ENCODE measurements at places on chromosomes 5 and 9.
A peak's percentile ranks its signal among the peaks of the same experiment; 100 is the strongest.

DNA sequence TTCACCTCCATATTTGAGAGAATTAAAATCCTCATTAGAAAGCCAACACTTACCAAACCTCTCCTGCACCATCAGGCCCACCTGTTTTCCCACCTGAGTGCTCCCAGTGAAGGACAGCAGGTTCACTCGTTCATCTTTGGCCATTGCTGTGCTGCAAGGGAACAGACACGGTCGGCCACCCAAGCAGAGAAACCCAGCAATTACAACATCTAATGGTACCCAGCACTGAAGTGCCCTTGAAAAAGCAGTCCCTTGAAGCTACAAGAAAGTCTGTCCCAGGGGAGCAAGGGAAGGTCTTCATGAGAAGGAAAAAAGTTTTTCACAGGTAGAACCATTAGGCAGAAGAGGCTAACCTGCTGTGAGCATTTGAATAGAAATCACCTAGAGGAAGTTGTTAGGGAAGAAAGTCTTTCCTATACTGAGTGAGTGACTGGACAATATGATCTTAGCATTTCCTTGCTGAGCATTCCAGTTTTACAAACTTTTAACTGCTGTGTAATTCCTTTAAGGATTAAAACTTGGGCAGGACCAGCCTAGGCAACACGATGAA lies 26.7 kb downstream of the ALDH7A1 start:
- no peak for DNase-seq

DNA sequence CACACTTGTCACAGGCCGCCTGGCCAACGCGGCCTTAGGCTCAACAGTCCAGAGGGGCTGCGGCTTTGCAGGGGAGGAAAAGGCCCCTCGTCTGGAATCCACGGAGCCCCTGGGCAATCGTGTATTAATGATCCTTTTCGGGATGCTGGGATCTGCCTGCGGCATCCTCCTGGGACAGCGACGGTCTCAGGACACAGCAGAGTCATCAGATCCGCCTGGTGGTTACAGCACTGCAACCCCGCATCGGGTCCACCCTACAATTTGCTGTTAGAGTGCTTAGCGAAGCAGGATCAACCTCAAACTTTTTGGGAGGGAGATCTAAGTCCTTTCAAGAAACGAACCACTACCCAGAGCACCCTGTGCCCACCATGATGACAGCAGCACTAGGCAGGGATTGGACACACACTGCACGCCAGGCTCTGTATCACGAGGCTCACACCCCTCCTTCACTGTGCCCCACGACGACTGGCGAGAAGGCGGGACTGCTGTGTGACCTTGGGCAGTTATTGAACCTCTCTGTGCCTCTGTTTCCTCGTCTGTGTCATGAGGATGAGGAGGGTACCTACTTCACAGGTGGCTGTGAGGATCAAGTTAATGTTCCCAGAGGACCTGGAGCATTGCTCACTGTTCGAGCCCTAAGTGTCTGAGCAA lies 100.4 kb upstream of the COL5A1 start:
- DNase-seq: no peak

- no peak for DNase-seq
Measured at GRCh38 chr5:78471896-78472295, 111.5 kb downstream of the SCAMP1 start.

- peak; percentile 80 for DNase-seq
Measured at GRCh38 chr5:140402258-140403074, 833 bp downstream of the ANKHD1 start.

DNA sequence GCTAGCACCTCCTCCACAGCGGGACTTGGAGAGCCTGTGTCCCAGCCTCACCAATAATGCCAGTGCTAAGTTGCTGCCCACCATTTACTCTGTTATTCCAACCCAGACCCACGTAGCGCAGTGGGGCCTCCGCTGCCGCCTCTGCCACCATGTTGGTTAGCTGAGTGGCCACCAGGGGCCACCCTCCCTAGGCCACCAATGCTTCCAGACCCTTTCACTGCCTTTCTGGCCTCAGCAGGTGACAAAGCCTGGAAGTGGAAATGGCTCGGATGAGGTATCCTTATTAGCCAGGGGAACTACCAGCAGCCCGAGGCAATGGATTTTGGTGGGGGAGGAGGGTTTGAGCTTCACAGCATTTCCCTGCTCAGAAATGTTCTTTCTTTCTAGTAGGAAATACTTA lies 110.1 kb downstream of the OSTF1 start:
- no peak for DNase-seq

DNA sequence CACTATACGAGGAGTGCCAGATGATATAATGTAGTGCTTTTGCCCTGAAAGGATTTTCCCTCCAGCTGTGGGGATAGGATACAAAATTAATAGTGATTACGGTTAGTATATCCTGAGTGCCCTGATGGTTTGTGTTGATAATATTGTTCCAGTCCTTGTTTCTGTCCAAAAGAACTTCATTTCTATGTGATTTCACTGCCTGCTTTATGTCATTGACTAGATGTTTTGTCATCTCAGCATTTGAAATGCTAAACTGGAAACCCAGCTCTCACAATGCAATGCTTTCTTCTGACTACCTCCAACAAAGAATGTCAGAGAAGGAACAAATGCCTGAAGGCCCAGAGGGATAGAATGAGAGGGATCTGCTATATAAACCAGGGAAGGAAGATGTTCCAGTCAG lies 177.8 kb downstream of the NIPBL start:
- DNase-seq: no peak

DNA sequence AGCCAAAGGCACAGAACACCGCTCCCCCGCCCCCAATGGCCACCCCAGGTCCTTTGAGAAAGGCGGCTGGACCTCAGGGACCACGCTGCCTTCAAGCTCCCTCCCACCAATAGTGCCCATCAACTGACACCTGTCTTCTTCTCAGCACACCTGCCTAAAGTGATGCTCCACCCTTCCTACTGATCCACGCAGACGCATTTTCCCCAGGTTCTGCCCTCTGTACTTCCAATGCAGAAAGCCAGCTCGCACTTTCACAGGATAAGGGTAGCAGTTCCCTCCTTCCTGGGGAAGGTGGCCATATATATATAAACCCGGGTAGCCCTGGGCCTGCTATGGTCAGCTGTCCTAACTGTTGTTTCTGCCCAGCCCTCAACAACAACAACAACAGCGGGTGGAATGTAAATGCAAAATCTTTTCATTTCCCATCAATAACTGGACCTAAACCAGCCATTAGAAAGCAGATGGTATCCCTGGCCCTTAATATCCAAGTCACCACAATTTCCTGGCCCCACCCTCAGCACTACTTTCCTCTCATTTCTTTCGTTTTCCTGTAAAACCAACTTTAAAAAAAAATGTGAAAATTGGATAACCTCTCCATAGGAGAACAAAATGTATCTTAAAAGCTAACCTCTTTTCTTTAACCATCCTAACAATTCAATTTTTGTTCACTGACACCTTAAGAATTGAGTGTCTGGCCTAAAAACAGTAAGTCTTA lies 1.7 kb downstream of the GOLM1 start:
- no peak for DNase-seq

- no peak for DNase-seq
Measured at GRCh38 chr5:125550274-125550673, 803.8 kb upstream of the ZNF608 start.

DNA sequence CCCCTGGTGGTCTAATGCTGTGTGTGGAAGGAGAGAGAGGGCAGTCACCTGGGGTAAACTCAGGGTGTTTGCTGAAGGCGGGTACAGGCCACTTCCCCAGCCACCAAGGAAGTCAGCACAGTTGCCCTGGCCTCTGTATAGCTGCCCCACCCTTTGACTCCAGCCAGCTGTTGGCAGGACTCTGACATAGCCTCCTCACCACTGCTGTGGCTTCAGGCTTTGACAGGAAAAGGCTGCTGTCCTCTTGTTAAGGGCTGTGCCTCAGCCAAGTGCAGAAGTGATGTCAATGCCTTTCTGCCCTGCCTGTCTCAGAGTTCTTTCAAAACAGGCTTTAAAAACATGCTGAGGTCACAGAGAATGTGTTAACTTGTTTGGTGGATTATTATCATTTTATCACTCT lies 487.2 kb upstream of the KLF4 start:
- DNase-seq: peak; percentile 13

GRCh38 chr5:96657068-96657467 lies 5.1 kb upstream of the CAST start:
- no peak for DNase-seq

DNA sequence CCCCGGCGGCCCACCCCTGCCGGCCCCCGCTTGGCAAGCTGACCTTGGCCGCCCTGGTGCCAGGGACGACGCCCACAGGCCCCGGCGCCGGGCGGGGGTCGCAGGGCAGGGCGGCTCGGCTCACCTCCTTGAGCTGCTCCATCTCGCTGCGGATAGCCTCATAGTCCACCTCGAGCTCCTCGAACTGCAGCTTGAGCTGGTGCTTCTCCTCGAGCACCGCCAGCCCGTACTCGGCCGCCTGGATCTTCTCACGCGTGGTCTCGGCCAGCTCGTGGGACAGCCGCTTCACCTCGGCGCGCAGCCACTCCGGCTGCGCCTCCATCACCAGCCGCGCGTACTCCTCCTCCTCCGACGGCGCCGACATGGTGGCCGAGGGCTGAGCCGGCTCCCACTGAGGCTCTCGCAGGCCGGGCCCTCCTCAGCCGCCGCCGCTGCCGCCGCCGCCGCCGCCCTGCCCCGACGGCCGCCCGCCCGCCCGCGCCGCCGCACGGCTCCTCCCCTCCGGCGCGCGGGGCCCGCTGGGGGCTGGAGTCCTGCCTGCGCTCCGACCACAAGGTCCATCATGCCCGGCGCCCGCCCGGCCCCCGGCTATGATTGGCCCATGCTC lies at the start of gene BICD2:
Gene BICD2, minus strand, starts transcription at position 453 of the 607 bp plus-strand sequence. Its CDS starts 89 bp downstream, at position 364.
- DNase-seq: no peak

DNA sequence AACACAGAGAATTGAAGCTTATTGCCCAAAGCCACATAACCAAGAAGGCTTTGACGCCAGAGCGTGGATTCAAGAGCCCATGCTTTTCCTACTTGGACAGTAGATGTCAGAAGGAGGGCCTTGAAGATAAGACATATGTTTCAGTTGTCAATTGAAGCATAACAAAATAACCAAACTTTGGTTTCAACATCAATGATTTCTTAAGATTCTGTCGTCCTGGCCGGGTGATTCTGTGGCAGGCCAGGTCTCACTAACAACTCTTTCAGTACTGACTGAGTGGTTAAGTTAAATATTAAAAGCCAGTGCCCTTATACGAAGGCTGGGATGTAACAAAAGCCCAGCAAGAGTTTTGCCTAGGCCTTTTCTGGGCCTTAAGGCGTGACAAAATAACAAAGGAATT lies 94.0 kb downstream of the RCL1 start:
- no peak for DNase-seq

DNA sequence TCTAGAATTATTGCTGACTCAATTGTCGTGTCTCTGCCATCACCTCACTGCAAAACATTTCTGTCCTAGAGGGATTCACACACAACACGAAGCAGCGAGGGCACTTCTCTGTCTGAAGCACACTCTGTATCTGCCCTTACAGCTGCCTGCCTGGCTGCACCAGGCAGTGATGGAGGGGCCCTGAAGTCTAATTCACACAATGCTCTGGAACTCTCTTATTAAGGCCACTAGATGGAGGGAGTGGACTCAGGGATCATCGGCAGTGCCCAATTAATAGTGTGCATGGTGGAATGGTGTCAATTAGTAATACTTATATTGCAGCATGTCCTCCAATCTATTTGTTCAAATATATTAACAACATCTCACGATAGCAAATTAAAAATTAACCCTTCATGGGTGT lies 157.5 kb upstream of the MAP1B start:
- DNase-seq: no peak

DNA sequence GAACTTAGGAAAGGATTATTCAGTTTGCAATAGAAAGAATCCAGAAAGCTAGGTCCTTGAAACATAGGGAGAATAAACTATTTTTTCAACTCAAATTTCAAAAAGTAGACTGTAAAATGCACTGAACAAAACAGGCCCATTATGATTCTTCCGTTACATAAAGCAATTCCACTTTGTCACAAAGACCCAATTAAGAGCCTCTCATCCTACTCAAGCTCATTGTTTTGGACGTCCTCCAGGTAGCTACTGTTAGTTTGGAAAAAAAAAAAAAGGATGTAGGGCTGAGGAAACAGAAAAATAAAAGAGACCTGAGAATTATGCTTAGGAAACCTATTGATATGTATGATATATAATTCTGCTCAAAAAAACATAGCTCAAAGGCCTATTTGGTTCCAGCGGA lies 74.0 kb downstream of the DIRAS2 start:
- no peak for DNase-seq

DNA sequence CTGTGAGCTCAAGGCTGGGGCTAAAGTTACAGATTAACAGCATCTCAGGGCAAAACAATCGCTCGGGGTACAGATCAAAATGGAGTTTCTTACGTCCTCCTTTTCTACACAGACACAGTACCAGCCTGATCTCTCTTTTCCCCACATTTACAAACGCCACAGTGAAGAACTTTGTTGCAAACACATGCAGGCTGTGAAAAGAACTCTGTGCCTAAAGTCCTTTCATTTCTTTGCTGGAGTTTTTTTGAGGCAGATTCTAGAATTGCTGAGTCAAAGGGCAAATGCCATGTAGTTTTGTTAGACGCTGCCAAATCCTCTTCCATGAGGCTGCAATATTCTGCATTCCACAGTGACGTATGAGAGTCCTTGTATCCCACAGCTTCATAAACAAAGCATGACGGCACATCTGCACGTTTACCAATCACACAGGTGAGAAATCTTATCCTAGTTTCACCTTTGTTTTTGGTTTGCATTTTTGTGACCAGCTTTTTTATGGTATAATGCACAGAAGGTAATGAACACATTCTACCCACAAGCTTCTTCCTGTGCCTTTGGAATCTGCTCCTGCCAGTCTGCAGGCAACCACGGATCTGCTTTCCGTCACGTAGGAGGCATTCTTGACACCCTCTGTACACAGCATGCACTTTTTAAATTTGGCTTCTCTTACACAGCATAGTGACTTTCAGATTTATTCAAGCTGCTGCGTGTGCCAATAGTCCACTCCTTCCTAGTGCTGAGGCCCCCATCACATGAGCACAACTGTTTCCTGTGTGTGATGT lies 44.6 kb upstream of the LPCAT1 start:
- no peak for DNase-seq

DNA sequence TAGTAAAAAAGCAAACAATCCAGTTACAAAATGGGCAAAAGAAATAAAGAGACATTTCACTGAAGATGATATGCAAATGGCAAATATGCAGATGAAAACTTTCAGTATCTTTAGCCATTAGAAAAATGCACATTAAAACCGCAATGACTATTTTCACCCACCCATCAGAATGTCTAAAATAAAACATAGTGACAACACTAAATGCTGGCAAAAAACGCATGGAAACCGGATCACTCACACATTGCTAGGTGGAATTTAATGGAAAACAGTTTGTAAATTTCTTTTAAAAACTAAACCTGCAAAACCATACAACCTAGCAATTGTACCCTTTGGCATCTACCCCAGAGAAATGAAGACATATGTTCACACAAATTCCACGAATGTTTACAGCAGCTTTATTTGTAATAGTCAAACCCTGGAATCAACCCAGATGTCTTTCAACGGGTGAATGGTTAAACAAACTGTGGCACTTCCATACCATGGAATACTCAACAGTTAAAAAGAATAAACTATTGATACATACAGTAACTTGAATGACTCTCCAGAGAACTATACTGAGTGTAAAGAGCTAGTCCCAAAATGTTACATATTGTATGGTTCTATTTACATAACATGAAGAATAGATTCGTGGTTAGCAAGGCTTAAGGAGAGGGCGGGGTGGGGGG lies 17.2 kb upstream of the PAM start:
- no peak for DNase-seq

All from Kasumi-1 (cell line).